Activated naive CD4-positive, alpha-beta T cell (primary cell): ENCODE measurements at places on chromosomes 16 and 17.

DNA sequence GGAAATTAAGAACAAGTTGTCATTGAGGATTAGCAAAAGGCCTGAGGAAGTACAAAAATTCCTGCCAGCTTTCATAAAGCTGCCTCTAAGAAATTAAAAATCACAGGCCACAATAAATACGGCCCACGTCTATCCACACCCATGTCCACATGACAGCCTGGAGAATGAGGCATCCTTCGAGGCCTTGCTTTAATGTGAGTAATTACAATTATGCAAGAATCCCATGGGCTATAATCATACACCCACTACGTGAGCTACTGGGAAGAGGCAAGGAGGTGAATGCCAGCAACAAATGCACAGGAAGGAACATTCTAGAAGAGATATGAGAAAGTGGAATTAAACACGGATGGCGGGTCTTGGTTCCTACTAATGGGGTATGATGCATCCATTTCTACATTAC, 65.4 kb upstream of the ZFHX3 start:
- no peak for DNase-seq

GRCh38 chr17:45135978-45136791, 698 bp downstream of the ACBD4 start:
- DNase-seq: no peak

- DNase-seq: no peak
Measured at GRCh38 chr17:64001763-64002529, 3.8 kb downstream of the PRR29 start.

- DNase-seq: no peak
Measured at GRCh38 chr17:75457047-75457654, 716 bp downstream of the TMEM94 start.

- no peak for DNase-seq
Measured at GRCh38 chr17:62067165-62068145, 2.4 kb upstream of the MED13 start.

DNA sequence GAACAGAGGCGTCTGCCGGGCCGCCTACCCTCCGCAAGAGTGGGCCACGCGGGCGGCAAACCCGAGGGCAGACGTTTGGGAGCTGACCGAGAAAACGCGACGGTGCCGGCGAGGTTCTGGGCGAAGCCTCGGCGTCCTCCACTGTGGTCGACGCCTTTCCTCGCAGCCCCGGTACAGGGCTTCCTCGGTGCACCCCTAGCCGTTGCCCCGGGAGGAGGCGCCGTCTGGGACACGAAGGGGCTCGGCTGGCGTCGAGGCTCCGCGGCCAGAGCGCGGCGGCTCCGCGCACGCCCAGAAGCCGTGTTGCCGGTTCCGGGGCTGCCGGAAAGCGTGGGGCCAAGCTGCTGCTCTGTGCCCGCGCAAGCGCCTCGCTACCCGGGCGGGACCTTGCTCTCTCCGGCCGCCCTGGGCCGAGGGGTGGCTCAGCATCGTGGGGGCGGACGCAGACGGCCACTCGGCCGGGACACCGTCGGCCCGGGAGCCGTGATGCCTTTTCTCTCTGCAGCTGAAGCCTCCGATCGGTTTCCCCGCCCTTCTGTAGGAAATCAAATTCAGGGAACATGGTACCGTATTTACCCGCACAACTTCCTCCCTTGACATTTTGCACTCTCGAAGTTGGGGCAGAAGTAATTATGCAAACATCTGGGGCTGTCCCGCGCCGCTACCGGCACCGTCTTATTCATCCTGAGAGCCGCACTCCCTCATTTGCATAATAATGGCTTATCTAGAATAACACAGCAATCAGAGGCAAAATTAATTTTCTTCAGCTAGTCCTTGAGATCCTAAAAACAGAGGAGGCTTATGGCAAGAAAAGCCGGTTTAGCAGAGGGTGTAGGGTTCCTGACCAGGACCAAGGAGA, 7.3 kb upstream of the CBX8 start:
- peak; percentile 34 for DNase-seq

DNA sequence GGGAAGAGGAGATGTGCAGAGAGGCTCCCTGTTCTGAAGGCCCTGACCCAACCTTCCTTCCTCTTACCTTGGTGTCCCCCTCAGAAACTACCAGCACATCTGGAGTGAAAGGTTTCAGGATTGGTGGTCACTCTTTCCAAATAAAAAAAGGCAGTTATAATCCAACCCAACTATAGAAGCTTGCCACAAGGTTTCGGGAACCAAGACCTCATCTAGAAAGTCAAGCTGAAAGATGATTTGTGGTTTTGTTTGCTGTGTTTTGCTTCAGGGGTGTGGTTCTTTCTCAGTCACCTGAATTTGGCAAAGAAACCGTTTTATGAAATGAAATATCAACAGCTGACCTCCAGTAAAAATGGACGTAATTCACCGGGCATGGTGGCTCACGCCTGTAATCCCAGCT, 19.3 kb downstream of the SHMT1 start:
- DNase-seq: no peak

GRCh38 chr16:13029786-13030185, 128.4 kb downstream of the SHISA9 start:
- DNase-seq: no peak

- DNase-seq: no peak
Measured at GRCh38 chr16:55955845-55956244, 80.7 kb upstream of the CES5A start.

GRCh38 chr16:47815655-47816054, 340.1 kb downstream of the ABCC12 start:
- no peak for DNase-seq

DNA sequence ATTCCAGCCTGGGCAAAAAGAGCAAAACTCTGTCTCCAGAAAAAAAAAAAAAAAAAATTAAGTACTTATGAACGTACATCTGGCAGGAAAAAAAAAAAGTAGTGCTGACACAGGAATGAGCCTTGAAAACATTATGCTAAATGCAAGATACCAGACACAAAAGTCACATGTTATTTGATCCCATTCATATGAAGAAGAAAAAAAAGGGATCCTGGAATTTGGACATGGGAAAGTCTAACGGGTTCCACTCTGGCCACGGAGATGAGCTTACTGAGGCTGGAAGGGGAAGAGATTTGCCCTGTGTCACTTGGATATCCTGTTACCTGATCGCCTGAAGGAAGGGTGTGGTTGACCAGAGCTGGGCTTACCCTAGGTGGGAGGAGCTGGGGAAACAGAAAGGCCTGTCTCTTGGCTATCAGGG, 251.9 kb downstream of the PARN start:
- no peak for DNase-seq

DNA sequence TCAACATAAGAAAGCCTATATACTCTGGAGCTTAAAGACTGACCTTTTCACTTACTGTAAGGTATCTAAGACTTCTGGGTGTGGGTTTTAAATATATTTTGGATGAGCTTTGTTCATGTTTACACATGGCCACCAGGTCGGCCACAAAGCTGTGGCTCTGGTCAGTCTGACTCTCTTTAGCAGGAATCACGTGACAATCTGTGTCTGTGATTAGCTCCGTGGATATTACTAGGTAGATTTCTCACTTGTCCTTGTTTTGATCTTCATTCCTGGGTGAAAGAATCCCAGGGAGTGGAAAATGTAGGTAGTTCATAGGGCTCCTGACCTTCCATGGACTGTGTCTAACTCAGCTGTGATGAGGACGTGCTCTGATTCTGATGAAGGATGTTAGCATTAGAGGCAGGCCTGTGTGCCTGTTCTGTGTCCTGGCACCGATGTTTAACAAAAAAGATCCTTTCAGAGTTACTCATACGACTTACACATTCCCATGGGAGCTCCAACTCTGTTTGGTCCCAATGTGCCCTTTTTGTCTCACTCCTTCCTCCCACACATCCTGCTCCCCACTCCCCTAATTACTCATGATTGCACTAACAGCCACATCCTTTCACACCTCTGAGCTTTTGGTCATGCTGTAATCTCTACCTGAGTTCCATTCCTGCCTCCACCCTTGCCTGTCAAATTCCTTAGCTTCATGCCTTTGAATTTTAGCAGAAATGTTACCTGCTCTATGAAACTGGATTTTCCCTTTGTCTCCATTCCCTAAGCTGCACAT, 425.1 kb downstream of the MAF start:
- DNase-seq: no peak

DNA sequence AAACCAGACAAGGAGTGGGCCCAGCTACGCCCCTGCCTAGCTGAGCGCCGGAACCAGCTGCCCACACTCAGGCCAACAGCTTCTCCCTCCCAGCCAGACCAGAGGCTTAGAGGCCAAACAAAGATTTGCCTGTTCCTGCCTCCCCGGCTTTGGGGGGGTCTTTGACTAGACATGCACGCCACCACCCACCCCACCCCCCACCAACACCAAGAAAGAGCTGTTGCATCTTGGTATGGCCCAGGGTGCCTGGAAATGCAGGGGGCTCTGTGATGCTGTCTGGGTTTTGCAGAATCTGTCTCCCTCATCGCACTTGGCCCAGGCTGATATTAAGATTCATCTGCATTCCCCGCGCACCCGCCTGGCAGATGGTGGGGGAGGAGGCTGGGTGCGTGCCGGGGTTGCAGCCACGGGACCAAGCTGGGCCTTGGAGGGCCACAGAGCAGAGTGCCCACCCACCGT, 1.3 kb upstream of the NXPH3 start:
- DNase-seq: no peak

GRCh38 chr16:83813823-83814658, 6.3 kb downstream of the HSBP1 start:
- no peak for DNase-seq

GRCh38 chr17:81655378-81656117, 794 bp downstream of the PDE6G start:
- no peak for DNase-seq

GRCh38 chr16:53768593-53768992, 64.6 kb downstream of the FTO start:
- DNase-seq: no peak

GRCh38 chr17:7858522-7858810, 663 bp downstream of the CYB5D1 start:
- DNase-seq: no peak

DNA sequence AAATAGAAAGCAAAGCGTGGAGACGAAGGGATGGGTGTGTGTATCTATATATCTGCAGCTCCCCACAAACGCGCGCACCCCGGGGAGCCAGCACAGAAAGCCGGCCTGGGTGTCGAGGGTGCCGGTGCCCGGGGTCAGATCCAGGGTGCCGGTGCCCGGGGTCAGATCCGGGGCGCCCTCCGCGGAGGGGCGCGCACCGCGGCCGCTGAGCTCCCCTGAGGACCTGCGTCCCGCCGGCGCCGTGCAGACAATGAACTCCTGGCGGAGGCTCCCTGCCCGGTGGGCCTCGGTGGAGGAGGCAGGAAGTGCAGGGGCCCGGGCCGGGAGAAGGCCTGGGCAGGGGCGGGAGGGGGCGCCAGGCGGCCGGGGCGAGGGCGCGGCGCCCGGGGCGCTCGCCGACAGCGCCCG, 1.1 kb downstream of the ZNF423 start:
- no peak for DNase-seq

DNA sequence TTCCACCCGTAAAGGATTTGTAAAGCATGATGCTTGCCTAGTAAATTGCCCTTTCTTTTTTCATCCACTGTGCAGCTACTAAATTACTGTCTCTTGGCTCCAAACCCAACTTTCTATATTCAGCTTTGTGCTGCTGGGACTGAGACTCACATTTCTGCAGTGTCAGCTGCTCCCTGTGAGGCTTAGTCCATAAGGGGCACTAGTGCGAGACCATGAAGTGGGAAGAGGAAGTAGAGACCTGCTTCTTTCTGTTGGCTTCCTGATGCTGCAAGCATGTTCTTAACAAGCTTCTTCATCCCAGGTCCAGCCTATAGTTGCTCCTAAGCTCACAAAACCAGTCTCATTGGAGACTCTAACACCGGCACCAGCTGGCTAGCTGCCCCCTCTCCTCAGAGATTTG, 74.9 kb upstream of the HS3ST2 start:
- DNase-seq: no peak

DNA sequence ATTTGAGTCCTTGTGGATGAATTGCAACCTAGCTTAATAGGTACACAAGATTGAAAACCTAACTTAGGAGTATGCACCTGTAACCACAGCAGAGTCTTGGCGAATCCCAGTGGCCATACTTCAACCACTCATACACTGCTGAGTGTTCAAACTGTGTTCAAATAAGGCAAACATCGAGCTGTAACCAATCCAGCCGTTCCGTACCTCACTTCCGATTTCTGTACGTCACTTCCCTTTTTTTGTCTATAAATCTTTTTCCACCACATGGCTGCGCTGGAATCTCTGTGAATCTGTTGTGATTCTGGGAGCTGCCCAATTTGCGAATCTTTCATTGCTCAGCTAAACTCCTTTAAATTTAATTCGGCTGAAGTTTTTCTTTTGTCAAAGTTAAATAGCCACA, 190.6 kb downstream of the MAF start:
- no peak for DNase-seq

GRCh38 chr17:83047182-83047478, 32.3 kb upstream of the METRNL start:
- DNase-seq: no peak

DNA sequence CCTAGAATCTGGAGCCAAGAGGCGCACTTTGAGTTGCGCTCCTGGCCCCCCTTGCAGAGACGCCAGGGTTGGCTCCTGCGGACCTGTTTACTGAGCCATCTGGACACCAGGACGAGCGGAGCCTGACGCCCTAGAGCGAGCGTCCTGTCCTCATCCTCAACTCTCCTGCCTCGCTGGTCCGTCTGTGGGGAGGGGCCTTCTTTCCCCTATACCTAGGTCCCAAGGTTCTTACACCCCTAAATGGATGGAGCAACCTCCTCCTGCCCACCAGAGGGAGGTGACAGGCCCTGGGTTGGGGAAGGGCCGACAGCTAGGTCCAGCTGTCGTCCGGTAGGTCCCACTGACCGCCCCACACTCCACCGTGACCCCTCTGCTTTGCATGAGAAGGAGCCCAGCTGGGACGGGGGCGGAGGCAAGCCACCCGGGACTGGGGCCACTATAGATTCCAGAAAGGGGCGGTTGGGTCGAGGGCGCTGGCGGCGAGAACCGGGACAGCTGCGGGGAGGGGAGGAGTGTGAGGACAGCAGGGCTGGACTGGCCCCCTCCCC, 3.1 kb upstream of the LHX1 start:
- no peak for DNase-seq

- no peak for DNase-seq
Measured at GRCh38 chr16:68003031-68003430, 3.7 kb upstream of the DPEP2 start.

GRCh38 chr17:4519361-4519788, 20.7 kb downstream of the SPNS2 start:
- DNase-seq: no peak

- DNase-seq: no peak
Measured at GRCh38 chr17:1498869-1499268, 6.4 kb upstream of the MYO1C start.

GRCh38 chr16:30474684-30475083, 2.1 kb downstream of the ITGAL start:
- no peak for DNase-seq
